ENCODE measurements at places on chromosomes 3 and 15. TPM values are rescaled to one million over a fixed set of nuclear protein-coding genes. Genes with fewer than 3 reads are reported as not detected.

The FBLN2 gene
- total RNA-seq = 2.0 TPM

GRCh38 chr15:72092006-72092405 is 25.9 kb downstream of the MYO9A start:
- DNase-seq = no peak

GRCh38 chr15:90677807-90678790 is 39.0 kb upstream of the BLM start:
- DNase-seq = no peak

DNA sequence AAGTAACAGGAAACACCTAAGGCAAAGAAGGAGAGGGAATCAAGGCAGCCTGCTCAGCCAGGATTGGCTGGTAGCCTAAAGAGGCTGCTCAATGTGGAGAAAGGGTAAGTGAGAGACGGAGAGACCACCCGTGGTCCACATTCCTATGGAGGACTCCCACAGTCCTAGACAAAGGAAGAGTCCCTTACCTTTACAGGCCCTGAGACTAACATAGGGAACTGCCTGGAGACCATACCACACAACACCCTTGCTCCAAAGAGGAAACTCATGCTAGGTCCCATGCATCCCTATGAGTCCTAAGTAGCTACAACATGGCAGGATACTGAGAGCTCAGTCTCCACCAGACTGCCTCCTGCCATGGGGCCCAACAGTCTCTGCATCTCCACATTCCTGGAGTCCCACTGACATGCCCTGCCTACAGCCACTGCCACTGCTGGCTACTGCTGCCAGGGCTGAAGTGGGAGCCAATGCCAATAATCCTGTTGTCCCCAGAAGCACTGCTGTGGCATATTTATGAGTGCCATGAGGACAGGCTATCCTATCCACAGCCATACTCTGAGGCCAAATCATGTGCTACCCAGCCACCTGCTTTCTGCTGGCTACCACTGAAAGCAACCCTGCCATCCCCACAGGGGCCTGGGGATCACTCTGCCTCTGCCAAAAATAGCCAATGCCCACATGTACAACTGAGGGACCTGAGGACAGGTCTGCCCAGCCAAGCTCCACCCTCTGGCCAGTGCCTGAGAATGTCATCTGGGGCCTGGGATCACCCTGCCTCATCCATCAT is 45.0 kb downstream of the COPS2 start:
- DNase-seq = no peak

DNA sequence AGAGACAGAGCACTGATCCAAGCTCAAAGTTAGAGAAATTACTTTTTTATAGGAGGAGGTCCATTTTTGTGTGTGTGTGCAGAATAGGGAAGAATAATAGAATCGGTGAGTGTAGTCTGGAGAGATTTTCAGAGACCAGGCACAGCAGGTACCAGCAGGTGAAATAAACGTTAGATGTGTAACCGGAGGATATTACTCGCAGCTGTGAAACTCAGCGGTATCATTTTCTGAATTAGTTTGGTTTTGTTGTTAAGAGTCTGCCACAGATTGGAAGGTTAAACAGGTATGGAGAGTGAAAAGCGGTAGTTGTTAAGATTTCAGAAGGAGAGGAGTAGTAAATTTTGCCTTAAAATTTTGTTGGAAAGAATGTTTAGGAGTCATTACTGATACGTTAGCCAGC is 69.9 kb downstream of the RGMA start:
- no peak for DNase-seq

Data from dorsolateral prefrontal cortex (tissue), 122 donors.